ENCODE measurements at places on chromosomes 5 and 9.

GRCh38 chr5:146109379-146109778 is 4.0 kb upstream of the PLAC8L1 start:
- DNase-seq: no peak

- no peak for DNase-seq
Observed at GRCh38 chr9:138014563-138014945, 137.0 kb downstream of the CACNA1B start.

DNA sequence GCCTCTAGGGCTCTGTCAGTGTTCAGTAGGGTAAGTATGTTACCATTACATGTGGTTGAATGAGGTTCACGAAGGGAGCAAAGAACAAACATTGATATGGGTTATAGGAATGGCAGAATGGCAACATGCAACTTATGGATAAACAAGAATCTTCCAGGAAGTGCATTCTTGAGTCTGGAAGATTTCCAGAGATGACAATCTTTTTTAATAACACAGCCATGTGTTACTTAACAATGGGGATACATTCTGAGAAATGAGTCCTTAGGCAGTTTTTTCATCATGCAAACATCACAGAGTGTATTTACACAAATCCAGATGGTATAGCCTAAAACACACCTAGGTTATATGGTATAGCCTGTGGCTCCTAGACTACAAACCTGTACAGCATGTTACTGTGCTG is 9.1 kb upstream of the SLC28A3 start:
- no peak for DNase-seq

DNA sequence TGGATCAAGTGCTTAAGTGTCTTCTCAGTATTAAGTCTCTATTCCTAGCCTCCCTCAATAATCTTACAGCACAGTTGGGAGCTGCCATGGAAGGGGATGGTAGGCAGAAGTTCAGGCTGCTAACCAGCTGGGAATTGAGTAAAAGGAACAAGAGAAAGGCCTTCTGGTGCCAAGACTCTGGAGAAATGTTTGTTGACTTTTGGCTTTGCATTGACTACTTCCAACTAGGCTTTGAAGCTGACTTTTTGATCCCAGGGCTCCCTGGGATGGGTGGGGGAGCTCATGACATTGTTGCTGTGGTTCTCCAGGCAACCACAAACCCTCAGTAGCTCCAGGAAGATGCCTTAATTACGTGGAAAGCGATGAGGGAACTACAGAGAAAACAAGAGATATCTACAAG is 85.2 kb upstream of the HTR4 start:
- no peak for DNase-seq

DNA sequence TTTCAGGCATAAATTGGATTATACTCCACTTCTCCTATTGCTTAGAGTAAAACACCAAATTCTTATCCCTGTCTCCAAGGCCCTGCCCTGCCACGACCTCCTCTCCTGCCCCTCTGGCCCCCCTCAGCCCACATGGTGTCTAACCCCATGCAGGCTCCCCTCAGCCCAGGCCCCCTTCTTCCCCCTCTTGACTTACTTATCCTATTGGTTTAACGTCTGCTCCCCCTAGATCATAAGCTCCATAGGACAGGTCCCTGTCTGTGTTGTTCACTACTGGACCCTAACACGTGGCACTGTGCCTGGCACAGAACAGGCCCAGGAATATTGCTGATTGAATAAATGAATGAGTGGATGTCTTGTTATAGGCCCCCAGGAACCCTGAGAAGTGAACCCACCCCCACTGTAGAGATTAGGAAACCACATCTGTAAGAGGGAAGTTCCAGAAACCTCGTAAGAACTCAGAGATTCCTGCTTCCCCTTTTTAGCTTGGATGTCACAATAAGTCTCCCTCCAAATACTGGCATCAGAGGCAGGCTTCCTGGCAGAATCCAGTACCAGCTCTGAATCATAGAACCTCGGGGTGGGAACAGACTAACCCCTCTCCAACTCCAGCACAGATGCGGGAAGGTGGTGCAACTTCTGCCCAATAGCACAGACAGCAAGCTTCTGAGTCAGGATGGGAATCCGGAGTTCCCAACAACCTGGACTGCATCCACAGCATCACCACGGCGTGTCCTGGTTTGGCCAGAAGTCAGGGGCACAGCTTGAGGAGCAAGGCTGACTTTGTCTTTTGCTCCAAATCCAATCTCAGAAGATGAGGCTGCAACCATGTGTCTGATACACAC is 31.5 kb downstream of the HRH2 start:
- no peak for DNase-seq

DNA sequence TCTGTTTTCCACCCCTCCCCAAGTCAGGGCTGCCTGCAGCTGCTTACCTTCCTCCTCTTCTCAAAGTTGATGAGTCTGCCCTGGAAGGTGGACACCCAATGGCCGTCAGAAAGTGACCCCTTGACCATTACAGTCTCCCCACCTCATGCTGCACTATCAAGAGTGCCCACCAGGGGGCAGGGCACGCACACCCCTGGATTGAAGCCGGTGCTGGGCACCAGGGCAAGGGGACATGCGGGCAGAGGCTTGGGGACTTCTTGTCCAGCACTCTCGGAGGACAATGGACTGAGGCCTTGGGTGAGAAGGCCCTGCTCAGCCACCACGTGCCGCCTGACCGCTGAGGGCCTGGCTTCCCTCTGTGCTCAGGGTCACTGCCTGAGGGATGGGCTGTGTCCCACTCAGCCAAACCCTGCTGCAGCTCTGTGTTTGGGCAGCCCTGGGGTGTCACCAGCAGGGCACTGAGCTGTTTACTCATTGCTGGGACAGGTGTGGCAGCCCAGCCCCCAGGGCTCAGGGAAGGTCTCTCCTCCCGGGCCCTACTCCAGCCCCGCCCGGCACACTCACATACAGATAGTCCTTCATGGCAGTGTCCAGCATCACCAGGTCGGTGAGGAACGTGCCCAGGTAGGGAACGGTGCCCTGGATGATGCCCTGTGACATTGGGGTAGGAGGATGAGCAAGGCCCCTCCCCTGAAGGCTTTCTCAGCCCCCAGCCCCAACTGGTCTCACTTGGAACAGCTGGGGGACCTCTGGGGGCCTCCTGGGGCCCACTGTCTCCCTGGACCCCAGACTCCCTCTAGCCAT is 17.7 kb downstream of the RALGDS start:
- DNase-seq: no peak

DNA sequence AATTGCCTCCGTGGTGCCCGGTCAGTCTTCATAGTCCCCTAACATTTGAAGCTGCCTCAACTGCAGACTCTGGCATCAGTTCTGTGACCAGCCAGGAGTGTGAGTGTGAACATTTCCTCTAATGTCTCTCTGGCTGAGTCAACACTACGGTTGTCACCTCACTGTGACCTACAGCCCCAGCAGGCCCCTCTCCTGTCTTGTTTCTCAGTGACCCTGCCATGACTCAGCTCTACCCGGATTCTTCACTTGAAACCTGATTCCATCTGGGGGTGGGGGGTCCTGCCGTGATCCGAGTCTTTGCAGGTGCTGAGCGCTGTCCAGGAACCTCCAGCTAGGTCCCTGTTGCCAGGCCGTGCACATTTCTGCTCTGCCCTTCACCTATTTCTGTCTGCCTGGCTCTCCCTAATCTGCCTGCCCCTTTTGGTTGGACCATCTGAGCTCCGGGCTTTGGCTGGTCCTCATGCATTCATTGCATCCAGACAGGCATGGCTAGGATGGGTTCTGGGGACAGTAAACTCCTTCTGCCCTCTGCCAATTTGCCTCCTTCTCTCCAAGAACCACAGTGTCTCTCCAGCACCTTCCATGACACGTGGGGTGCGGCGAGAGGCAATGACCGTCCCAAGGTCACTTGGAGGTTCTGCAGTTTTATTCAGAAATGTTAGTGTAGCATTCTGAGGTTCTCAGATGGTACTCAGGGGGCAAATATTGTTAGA is 24.2 kb downstream of the STC2 start:
- DNase-seq: no peak

GRCh38 chr5:148808864-148809642 is 17.4 kb upstream of the ADRB2 start:
- DNase-seq: no peak

- DNase-seq: no peak
Observed at GRCh38 chr9:119736491-119737454, 367.5 kb upstream of the BRINP1 start.

DNA sequence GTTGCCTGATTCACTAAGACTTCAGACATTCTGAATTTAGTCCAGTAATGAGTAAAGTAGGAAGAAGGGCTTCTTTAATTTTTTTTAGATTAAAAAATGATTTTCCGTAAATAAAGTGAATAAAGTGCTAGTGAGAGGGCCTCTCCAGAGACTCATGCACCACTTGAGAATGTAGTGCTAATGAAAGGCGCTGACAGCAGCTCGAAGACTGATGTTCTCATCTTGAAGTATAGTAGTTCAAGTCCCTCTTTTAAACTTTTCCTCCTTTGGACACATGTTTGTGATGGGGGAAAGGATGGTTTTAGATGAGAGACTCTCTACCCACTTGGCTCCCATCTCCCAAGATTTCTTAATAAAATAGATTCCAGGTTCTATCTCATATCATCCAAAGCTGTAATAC is 48.5 kb downstream of the G3BP1 start:
- no peak for DNase-seq

GRCh38 chr9:117839862-117840261 is 135.7 kb downstream of the TLR4 start:
- DNase-seq: no peak

GRCh38 chr5:121725450-121725849 is 126.2 kb upstream of the FTMT start:
- no peak for DNase-seq

GRCh38 chr5:166625210-166625865 is 1666.1 kb upstream of the WWC1 start:
- DNase-seq: no peak

GRCh38 chr9:19456996-19457692 is 48.3 kb downstream of the ACER2 start:
- peak; percentile 37 for DNase-seq

GRCh38 chr5:122424132-122424531 is 112.1 kb downstream of the SNCAIP start:
- DNase-seq: no peak

DNA sequence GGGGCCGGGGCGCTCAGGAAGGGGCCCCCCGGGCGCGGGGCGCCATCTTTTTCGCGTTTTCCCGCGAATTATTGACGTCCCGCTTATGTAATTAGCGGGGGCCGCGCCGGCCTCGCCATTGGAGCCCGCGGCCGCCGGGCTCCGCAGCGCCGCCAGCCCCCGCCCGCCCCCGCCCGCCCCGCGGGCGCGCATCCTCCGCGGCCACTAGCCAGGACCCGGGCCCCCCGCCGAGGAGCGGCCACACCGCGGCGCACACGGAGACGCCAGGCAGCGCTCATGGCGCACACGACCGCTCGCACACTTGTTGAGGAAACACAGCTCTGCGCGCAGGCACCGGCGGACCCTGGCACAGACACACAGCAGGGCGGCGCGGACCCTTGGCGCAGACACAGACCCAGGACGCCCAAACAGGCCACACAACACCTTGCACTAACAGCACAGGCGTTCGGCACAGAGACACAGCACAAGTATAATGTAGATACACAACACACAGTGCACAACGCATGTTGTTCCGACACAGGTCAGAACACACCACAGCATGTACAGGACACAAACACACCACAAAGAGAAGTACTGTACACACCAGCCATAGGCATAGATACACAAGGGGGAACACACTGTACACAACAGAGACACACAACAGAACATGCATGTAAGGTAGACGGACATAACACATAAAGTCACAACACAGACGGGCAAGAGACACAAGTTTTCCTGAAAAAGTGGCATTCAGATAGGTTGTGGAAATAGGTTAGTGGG is 467 bp upstream of the PHF19 start:
- peak; percentile 78 for DNase-seq

DNA sequence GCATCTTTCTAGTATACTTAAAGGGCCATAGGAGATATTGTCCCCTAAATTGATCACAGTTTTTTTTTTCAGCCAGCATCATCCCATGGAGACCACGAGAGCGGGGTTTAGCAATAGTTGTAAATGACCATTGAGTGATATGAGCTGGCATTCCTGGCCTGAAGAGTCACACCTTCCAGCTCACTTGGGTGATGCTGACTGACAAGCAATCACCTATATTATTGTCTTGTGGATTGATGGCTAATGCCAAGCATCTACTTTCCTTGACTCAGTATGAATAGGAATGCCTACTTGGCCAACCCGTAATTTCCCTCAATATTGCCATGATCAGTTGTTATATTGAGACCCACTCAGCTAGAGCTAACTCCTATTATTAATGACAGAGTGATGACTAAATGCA is 70.5 kb downstream of the ADAMTSL1 start:
- DNase-seq: no peak

- DNase-seq: no peak
Observed at GRCh38 chr5:180098991-180099732, 27.6 kb upstream of the RNF130 start.

DNA sequence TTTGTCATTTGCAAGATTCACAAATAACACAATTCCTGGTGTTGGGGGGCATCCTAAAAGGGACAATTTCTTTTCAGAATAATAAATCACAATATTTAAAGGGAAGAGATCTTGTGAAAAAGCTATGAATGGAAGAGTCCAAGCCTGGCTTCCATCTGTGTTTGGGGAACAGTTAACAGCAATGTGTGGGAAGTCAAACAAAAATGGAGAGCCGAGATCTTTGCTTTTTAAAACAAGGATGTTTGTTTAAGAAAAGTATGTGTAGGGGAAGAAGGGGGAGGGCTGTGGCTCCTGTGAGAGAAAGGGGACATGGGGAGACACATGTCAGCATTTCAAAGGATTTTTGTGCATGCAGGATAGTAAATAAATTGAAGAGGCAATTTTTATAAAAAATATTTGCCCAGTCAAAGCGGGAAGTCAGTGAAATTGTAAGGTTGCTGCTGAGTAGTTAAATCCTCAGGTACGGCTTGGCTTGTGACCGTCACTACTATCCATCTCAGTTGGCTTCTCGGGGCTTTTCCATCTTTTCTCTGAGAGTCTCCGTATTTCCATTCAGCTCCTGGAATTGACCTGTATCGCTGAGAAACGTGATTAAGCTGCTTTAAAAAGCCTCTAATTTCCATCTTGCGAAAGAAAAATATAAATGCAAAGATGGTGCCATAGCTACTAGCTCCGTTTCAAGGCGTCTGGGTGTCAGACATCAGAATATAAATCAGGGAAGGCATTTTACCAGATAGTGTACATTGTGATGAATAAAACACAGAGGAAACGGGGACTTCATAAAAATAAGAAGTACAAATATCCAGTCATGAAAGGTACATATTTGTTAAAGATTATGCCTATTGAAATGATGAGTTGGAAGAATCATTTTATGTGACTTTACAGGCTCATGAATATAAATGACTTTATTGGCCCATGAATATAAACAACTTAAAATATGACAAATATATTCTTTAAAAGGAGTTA is 52.9 kb upstream of the VCAN start:
- no peak for DNase-seq

GRCh38 chr9:82949203-82949602 is 113.7 kb downstream of the RASEF start:
- no peak for DNase-seq

- no peak for DNase-seq
Observed at GRCh38 chr9:96023486-96023885, 148.0 kb downstream of the ERCC6L2 start.

- DNase-seq: no peak
Observed at GRCh38 chr9:111438541-111439235, 45.5 kb downstream of the ECPAS start.

DNA sequence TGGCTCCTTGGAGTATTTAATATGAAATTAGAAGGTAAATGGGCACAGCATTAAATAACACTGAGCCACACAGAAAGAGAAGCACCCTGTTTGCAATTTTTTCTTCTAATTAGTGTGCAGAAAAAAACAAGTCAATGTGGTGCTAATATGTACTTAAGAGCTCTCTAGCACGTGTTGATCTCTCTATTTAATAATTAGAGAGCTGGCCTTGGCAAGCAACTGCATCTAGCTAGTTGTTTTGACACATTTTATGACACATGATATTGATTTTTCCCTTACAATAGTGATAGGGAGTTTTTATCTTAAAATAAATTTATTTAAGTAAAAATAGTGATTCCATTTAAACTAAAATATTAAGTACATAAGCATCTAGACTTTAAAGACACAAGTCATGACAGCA is 54.5 kb upstream of the NUDT12 start:
- no peak for DNase-seq
